Activated CD4-positive, alpha-beta T cell treated with anti-CD3 and anti-CD28 coated beads for 24 hours (primary cell): ENCODE measurements at places on chromosomes 4 and X.

DNA sequence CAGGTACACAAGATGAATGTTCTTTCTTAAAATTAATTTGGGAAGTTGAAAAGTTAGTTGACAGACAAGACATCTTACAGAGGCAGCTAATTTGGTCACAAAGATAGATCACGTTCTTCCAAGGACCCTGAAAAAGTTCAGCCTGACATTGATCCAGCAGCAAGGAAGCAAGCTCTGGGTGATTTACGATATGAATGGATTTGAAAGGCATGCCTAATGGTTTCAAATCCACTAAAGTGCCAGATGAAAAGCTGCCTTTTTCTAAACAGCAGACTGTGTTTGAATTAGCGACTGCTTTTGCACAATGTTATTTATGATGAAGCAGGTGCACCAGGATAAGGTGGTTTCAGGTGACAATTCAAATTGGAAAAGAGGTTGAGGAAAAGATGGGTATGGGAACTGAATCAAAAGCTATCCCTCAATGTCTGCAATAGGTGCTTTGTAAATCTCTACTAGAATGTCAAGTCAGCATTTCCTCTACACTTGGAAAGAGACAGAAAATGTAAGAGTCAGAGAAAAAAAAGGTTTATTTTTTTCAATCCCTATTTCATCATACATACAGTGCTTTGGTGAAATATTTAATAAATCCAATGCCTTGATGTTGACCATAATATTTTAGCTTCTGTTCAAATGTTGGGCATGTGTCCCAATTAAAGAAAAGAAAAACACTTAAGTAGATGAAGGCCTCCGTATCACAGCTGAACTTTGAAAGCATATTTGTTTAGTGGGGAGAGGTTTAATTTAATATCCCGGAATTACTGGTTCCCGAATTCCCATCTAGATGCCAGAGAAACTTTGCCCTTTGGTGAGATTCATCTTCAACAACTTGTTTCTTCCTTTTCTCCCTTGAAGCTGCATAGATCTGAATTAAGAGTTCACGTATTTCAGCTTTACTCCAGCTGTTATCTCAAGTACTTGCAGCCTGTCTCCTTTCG lies 6.0 kb downstream of the RASGEF1B start:
- DNase-seq, result no peak

GRCh38 chr4:138645289-138645688 lies 370.3 kb upstream of the NOCT start:
- DNase-seq, result no peak

- DNase-seq, result no peak
These were observed 56.2 kb downstream of the GPRIN3 start for GRCh38 chr4:89251396-89251795.

DNA sequence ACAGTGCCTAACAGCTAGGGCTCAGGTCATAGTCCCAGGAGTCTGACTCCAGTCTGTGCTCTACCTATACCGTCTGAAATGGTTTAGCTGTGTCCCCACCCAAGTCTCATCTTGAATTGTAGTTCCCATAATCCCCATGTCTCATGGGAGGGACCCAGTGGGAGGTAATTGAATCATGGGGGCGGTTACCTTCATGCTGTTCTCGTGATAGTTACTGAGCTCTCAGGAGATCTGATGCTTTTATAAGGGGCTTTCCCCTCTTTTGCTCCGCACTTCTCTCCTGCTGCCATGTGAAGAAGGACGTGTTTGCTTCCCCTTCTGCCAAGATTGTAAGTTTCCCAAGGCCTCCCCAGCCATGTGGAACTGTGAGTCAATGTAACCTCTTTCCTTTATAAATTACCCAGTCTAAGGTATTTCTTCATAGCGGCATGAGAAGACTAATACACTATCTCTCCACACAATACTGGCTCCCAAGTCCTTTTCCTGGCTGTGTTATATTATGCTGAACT lies 110.8 kb downstream of the AFAP1 start:
- DNase-seq, result no peak

DNA sequence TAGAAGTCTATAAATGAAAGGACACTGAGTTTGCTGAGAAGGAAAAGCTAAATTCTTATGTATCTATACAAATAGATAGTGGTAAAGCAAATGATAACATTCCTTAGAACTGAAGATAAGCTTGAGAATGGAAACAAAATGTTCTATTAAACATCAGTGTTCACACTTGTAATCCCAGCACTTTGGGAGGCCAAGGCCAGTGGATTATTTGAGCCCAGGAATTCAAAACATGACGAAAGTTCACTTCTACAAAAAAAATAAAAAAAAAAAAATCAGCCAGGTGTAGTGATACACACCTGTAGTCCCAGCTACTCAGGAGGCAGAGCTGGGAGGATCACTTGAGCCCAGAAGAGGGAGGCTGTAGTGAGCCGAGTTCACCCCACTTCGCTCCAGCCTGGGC lies 199.8 kb downstream of the COMMD8 start:
- no peak for DNase-seq
